ENCODE measurements at places on chromosomes 1 and 21.

GRCh38 chr1:46817814-46818213 lies 19.0 kb downstream of the CYP4B1 start:
- no peak for DNase-seq

DNA sequence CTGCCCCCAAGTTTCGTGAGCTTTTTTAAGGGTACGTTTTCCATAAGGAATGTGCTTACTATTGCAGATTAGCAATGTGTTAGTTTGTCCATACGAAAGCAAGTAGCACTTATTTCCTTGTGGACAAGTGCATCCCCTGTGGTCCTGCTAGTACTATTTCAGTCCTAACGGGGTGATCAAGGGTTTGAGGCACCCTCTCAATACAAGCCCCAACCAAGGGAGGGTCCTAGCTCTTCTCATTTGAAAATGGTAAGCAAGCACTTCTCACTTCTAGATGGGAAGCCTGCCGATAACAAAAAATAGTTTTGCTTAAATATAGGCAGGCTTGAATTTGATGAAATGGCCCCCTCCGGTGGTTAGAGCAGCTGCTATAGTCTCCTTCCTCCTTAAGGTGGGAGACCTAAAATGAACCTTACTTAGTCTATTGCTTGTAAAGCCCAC lies 64.0 kb upstream of the HMCN1 start:
- DNase-seq, result peak; percentile 37

- no peak for DNase-seq
Observed at GRCh38 chr1:153549741-153550397, 811 bp upstream of the S100A3 start.

DNA sequence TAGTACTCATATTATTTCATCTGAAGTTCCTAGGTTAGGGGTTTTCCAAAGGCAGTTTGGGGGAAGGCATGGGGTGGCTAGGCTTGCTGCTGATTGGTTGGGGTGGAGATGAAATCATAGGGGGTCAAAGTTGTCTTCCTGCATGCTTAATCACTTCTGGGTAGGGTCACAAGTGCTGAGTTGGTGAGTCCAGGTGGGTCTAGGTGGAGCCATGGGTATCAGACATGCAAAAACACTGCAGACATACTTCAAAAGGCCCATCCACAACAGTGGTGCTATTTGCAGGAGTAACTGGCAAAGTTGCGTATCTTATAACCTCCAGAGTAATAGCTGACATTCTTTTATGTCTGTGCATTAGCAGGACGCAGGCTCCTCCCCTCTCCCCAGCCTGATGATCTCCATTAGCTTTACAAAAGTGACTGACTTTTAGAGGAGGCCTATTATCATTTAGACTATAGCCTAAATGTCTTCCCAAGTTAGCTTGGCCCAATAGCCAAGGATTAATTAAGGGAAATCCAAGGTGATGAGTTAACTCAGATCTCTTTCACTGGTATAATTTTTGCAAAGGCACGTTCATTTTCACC lies 374.4 kb upstream of the PRMT6 start:
- no peak for DNase-seq

DNA sequence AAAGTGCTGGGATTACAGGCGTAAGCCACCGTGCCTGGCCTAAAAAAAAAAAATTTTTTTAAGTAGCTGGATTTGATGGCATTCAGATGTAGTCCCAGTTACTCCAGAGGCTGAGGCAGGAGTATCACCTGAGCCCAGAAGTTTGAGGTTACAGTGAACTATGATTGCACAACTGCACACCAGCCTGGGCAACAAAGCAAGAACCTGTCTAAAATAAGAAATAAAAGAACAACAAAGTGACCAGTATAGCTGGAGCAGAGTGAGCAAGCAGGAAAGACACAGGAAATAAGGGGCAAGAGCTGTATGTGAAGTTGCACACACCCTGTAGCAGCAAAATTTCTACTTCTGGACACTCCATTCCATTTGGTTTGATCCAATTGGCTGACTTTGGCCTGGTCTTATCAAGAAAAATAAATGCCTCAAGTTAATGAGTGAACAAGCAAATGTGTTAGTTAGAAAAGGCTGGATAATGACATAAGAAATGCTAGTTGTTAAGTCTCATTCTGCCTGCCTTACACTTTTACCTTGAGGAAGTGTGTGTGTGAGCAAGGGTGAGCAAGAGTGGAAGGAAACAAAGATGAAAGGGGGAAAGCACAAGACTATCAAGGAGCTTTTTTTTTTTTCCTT lies 7.9 kb downstream of the ATP5IF1 start:
- DNase-seq, result peak; percentile 26

DNA sequence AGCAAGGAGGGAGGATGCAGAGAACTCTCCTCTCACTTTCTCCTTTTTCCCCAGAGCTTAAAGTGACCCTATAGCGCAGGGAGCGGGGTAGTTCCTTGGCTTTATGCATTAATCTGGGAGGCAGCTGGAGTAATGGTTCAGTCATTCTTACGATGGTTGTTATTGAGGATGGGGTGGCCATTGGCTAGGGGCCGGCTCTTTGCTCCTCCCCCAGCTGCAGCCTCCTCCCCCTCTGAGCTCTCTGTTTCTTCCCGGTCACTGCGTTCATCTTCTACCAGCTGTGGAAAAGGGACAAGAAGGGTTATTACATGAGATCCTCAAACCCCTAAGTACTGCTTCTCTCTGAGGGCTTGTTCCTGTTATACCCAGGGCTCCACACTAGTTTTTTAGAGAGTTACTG lies 8.6 kb downstream of the CERS2 start:
- no peak for DNase-seq

DNA sequence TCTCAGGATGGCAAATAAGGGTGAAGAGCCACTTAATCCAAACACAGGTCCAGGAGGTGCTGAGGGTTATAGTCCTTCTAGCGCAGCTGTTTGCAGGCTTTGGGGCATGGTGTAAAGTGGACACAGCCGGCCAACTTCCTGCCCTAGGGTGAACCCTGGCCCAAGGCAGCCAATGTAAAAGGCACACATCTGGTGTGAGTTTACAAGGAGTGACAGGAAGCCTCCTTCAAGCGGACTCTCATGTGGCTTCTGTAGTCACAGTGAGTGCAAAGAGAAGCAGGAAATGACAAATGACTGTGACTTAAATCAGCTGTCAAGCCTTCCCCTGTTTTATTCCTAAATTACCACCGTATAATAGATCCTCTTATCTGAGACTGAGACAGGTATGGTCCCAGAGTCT lies 213.0 kb downstream of the CRB1 start:
- no peak for DNase-seq

DNA sequence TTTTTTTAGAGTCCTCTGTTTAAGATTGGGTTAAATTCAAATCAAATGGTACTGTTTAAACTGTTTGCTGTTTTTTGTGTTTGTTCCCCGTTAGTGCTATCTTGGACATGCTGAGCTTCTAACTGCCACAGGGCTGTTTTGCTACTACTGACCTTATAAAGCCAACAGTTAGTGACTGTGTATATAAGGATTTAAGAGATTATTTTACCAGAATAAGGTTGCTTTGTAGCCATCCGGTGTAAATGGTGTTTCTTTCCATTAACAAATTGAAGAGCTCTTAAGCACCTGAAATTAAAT lies 37.0 kb downstream of the ZNF281 start:
- DNase-seq, result no peak

GRCh38 chr1:160465123-160465522 lies 57.9 kb downstream of the SLAMF6 start:
- no peak for DNase-seq

DNA sequence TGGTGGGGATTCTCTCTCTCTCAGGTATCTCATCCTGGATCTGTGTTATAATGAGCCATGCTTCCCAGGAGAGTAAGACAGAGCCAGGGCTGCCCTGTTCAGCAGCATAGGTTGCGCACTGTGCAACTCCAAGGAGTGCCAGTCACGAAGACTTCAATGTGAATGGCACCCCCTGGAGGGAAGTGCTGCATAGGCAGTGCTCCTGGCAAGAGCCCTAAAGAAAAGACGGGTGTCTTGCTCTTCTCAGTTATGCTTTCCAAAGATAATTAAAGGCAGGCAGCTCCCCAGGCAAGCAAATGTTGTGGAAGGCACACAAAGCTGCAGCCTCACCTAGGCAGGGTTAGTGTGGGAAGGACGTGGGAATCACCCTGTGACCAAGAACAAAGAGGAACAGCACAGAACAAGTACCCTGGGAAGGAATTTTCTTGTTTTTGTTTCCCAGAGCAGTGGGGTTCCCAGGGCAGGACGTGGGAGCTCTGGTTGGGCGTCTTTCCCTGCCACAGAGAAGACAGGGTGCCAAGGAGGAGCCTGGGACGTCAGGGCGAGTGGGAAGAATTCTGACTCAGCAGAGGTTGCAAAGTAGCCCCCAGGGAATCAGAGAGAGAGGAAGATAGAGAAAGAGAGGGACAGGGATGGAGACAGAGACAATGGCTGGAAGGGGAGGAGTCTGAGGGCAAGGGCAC lies 120.9 kb downstream of the KCNN3 start:
- no peak for DNase-seq

DNA sequence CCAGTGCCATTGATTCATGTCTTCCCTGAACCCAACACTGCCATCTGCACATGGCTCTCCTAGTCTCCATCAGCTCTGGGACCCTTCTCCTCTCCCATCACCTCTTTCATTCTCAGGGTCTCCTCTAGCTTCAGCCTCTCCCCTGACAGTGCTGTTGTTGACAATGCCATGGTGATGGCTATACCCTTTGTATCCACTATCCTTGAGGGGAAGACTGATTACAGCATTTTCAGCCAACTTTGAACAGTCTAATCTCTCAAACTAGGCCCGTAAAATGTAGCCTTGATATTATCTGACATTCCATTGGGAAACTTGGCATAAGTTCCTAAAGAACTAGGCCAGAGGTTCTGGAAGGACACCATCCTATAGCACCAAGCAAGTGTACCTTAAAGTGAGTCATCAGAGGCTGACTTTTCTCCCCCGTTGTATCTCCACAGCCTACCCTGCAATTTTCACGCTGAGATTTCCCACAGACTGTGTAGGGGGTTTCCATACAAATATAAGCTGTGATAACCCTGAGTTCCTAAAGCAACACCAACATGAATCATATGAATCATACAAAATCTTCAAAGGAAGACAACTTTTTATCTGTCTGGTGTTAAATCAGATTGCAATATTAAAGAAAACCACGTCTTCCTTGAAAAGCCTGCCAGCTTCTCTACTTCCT lies 5.8 kb downstream of the HAO2 start:
- no peak for DNase-seq

- DNase-seq, result no peak
Observed at GRCh38 chr1:172416496-172417035, 3.9 kb upstream of the C1orf105 start.

- DNase-seq, result no peak
Observed at GRCh38 chr21:20026543-20026942, 971.7 kb upstream of the NCAM2 start.

DNA sequence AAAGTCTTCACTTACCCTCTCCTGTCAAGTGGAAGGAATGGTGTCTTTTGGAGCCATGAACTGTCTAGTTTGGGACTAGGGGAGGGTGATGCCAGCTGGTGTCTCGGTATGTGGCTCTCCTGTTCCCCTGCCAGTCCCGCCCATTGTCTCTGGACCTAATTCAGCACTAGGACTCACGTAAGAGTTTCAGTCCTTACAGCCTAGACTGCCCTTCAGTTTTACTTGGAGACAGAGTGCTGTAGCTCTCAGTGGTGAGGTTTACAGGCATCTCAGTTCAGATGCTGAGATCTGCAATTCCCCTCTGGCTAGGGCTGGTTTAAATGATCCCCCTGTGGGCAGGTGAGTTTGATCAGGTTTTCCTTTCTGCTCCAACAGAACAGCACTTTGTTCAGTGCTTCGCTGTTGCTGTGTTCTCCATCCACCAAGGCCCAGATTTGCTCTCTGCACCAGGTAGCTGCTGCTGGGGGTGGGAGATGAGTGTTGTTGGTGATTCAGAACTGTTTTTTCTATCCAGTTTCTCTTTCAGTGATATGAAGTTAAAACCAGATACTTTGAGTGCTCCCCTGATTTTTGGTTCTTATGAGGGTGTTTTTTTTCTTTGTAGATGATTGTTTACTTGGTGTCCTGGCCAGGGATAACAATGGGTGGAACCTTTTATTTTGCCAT lies 198.3 kb upstream of the RNPC3 start:
- DNase-seq, result no peak

DNA sequence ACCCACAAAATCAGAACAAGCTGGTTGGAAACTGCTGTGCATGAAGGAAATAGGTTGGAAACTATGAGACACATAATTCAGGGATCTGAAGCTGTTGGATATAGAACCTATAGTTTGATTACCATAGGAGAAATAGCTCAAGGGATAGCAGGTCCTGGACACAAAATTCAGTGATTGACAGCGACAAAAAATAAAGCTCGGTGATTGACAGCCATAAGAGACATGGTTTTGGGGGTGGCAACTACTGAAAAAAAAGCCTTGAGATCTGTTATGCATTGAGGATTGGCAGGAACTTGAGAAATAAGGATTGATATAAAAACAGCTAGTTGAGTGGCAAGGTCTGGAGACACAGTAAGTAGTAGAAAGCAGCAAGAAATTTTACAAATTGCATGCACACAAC lies at the start of gene KRTAP25-1:
TSS of gene KRTAP25-1 (minus strand) at position 300 of the 400 bp plus-strand sequence. CDS start at position 276, 24 bp downstream.
- no peak for DNase-seq

GRCh38 chr1:246794048-246794827 lies 70.0 kb downstream of the SCCPDH start:
- no peak for DNase-seq

DNA sequence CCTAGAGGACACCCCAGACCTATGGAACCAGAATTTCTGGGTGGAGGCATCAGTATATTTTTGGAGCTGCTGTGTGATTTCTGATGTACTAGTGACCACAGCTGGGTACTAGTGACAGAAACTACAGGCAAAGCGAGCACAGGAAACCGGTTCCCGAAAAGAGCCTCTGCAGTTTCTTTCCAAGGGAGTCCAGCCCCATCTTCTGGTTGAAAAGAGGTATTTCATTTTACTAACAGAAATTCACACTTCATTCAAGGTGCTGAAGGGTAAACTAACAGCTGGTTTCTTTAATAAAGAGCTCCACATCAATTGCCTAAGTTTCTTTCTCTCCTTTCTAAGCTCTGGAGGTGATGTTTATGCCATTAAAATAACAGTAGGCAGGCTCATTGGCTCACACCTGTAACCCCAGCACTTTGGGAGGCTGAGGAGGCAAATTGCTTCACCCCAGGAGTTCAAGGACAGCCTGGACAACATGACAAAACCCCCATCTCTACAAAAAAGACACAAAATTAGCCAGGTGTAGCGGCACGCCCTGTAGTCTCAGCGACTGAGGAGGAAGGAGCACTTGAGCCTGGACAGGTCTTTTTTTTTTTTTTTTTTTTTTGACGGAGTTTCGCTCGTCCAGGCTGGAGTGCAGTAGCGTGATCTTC lies 22.0 kb downstream of the THAP3 start:
- no peak for DNase-seq

DNA sequence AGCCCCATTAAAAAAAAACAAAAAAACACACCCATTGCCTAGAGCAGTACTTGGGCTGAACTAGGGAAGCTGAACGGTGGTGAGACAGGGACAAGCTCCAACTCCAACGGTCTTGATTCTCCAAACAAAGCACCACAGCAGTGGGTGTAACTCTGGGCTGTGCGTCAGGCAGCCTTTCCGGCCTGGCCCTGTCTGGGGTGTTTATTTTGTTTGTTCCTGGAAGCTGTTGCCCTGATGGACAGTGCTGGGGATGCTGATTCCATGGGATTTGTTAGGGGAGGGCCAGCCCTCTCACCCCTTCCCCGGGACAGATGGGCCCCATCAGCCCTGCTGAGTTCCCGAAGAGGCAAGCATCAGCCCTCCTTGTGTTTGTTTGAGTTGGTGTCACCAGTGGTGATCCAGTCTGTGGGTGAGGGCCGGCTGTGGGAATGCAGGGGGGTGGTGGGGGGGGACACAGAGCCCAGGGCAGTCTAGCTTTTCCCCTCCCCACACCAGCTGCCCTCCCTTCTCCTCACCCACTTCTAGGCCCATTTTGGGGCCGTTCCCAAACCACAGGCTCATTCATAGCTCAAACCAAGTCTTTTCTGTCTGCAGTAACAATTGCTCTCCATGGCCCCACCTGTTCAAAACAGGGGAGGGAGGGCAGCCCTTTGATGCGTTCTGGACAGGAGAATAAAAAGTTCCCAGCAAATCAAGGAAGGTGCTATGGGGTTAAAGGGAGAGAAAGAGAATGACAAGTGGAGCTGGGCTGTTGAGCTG lies 4.5 kb downstream of the WNT2B start:
- DNase-seq, result no peak

Data from right kidney (tissue), 9 donors.